ENCODE measurements at places on chromosomes 2 and 18.

- DNase-seq = no peak
Observed at GRCh38 chr18:46563317-46563716, 93.7 kb downstream of the LOXHD1 start.

DNA sequence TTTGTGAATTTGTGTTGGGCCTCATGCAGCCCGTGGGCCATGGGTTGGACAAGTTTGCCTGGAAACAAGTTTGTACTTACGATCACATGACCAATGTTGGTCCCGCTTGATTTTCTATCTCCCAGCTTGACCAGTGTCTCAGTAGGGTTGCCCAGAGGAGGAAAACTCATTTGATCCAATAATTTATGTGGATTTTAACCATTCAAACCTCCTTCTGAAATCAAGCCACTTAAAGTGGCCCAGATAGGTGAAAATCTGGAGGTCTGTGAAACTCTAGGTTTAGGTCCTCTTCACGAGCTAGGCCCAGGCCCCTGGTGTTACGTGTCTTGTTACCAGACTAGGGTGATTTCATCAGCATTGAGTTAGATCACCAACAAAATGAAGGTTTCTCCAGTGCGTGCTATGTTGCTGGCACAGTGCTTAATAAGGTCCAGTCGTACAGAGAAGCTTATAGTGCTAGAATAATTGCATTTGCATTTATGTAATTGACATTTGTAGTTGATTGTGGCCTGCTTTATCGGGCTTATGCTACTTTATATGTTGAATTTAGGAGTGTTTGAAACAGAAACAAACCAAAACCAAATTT, 4.4 kb downstream of the ACTR2 start:
- DNase-seq = no peak

DNA sequence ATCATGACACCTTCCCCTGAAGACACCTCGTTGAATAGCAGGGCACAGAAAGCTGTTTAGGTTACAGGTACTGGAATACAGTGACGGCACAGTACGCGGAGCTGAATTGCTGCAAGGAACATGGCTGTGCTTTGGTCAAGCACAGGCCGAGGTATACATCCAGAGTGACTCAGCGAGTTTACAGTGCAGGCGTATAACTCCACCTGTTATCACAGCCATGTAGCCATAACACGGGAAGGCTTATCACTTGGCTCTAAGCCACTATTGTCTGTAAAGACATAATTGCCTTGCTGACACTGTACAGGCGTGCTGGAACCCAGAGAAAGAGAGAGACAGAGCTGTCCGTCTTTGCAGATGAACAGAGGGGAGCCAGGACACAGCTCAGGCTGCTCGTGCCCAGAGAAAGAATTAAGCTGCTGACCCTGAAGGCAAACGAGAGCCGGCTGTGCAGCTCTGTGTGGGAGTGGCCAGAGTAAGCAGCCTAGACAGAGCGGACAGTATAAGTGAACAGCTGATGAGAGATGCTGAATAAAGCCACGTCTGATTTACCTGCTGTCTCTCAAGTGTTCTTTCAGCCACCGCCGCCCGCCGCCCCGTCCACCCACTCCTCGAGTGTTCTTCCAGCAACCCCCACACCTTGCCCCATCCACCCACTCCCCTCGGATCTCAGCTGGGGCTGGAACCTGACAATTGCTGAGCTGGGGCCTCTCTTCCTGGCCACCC, 87.3 kb upstream of the PPP1CB start:
- DNase-seq = no peak

GRCh38 chr2:37168217-37168981, 11.6 kb upstream of the EIF2AK2 start:
- DNase-seq = no peak

DNA sequence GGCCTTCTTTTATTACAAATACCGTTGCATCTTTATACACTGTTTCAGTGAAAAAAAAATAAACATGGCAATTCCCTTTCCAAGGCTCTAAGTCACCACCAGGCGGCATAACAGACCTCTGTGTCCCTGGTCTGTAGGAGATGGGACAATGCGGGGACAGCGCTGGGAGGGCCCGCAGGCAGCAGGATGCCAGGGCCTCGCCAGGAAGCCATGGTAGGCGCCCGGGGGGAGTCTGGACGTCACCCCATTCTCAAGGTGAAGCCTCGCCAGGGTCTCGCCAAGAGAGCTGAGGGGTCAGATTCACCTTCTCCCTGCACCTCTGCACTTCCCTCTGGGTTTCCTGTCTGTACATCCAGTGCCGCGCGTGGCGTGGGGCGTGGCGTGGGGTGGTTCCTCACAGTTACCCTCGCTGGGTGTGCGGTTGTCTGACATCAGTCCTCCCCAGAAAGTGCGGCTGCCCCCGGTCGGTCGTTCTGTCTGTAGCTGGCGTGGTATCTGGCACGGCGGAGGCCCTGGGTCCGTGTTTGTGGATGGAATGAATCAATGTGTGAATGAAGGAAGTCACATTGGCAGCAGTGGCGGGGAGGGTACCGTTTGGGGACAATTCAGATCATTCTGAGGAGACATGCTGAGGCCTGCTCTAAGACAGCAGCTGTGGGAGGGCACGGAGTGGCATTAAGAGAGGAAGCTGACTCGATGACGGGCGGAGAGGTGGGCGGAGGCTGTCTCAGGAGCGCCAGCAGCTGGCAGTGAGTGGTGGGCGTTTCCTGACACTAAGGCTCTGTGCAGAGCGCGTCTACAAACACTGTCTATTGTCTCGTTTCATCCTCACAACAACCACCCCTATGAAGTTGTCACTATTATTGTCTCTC, 46.0 kb downstream of the LRRFIP1 start:
- peak; percentile 77 for DNase-seq

GRCh38 chr2:187051350-187051749, 202.4 kb upstream of the ZSWIM2 start:
- DNase-seq = no peak

- no peak for DNase-seq
Observed at GRCh38 chr2:26179446-26179913, 6.6 kb downstream of the GAREM2 start.

- DNase-seq = no peak
Observed at GRCh38 chr2:44118257-44118656, 50.4 kb upstream of the PPM1B start.

DNA sequence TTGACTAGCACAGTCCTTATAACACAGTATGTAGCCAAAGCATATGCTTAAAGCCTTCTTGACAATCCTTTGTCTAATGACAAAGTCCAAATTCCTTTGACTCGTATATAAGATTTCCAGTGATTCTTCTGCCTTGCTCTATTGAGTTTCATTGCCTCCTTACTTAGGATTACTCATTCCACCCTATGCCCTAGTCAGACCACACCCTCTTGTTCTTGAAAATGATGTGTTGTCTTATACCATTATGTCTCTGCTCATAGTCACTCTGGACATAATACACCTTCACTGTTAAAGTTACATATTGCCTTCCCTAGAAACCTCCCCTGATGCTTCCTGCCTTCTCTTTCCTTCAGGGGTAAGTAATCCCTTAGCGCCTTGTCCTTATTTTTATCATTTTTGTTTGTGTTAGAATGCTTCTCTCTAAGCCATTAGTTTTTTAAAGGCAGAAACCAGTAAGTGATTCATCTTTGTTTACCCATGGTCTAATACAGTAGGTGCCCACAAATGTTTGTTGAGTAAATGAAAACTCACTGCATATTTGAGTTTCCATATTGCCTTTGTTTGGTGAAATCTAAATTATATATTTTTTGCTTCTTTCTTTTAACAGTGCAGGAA, 19.3 kb downstream of the GPD2 start:
- no peak for DNase-seq

DNA sequence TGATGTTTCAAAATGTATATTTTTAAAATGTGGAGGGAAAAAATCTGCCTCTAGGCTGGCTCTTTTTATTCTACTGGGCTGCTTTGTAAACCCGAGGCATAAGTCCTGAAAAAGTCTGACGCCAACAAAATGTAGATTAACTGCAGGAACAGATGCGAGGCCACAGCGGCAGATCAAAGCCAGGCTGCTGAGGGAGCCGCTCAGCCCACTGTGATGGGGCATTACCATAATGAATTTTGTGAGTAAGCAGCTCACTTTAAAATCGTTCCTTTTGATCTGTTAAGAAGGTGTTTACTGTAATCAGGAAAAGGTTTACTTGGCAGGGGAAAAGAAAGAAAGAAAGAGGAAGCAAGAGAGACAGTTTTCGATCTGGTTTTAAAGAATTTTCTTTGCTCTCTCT, 269.0 kb downstream of the ICOS start:
- no peak for DNase-seq

DNA sequence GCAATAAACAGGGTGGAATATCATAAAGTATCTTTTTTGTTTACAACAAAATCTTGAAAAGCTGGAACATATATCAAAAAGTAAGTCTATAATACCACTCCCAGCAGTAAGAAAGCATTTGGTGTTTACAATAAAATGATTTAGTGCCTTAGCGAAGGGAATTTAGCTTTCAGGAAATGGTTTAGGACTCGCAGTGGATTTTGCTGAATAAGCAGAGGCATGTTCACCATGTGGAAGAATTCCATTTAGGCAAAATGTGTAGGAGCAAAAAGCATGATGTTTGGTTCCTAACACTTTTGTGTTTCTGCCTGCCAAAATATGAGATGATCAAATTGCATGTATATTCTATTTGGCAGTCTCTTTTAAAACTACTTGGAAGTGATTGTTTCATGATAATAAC, 163.6 kb downstream of the AGPS start:
- no peak for DNase-seq

- DNase-seq = no peak
Observed at GRCh38 chr18:23260926-23261590, 125.8 kb downstream of the CABLES1 start.

GRCh38 chr2:213451542-213452239, 167.4 kb downstream of the SPAG16 start:
- DNase-seq = no peak

GRCh38 chr2:55283083-55283482, 14.1 kb upstream of the MTIF2 start:
- DNase-seq = no peak

DNA sequence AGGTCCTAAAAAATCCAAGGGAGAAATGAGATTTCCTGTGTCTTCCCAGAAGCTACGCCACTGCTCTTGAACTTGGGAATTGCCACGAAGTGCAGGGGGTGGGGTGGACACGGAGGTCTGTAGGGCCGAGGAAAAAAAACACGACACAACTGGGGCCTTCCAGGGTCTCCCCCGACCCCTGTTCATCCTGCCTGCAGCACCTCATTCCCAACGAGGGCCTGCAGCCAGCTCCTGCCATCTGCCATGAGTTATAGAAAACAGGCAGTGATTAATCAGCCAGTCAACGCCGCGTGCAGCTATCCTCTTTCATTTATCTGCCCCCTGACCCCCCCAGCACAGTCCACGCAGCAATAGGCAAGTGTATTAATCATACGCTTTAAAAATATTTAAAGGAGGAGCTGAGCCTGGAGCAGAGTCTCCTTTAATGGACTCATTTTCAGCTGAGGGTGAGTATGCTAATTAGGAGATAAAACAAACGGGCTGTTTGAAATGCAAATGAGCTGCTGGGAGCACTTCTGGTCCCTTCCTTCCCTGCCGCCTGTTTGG, 209.9 kb downstream of the TFCP2L1 start:
- no peak for DNase-seq

DNA sequence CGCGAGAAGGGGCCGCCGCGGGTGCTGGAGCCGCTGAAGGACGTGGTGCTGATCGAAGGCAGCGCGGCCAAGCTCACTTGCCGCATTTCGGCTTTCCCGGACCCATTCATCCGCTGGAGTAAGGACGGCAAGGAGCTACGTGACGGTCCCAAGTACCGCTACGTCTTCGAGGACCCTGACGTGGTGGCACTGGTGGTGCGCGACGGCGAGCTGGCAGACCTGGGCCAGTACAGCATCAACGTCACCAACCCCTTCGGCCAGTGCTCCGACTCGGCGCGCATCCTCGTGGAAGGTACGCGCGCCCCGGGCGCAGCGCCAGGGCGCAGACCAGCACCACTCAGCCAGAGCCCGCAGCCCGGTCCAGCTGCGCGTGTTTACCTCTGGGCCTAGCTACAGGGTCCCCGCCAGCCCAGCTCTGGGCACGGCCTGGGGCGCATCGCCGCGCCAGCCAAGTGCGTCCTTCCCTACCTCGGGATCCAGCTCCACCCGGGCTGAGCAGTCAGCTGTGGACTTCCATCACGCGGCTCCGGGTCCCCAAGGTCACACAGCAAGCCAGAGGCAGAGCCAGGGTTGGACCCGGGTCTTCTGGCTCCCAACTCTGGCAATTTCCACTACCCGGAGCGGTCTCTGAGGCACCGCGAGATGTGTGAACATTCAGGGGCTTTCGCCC, 1.7 kb upstream of the GMPPA start:
- no peak for DNase-seq
